Ovary (tissue), 10 donors: ENCODE measurements at places on chromosomes 3 and 15. TPM values are rescaled to one million over a fixed set of nuclear protein-coding genes. Genes with fewer than 3 reads are reported as not detected.

DNA sequence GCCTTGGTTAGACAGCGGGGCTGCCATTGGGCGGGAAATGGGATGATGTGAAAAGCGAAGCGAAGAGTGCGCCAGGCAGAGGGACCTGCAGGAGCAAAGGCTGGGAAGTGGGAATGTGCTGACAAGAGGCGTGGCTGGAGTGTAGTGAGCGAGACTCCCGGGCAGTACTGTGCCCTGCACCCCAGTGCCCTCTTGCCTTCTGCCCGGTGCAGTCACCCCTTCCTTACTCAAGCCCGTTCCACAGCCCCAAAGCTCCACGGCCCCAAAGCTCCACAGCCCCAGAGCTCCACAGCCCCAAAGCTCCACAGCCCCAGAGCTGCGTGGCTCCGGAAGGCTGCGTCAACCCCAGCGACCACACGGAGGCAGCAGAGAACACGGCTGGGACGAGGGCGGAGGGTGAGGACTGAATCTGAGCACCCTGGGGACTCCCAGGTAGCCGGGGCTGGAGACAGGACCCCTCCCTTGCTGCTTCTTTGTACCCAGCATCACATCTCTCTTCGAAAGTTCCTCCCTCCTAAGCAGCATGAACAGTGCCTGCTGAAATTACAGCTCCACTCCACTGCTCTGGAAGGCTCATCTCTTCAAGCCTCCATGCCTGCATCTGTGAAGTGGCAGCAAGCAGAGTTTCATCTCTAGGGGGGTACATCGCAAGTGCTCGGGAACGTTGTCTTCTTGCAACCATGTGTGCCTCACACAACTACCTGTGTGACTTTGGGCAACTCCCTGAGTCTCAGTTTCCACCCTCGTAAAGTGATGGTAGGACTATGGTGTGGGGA, 108.9 kb downstream of the FBLN2 start:
- DNase-seq: peak; percentile 51

DNA sequence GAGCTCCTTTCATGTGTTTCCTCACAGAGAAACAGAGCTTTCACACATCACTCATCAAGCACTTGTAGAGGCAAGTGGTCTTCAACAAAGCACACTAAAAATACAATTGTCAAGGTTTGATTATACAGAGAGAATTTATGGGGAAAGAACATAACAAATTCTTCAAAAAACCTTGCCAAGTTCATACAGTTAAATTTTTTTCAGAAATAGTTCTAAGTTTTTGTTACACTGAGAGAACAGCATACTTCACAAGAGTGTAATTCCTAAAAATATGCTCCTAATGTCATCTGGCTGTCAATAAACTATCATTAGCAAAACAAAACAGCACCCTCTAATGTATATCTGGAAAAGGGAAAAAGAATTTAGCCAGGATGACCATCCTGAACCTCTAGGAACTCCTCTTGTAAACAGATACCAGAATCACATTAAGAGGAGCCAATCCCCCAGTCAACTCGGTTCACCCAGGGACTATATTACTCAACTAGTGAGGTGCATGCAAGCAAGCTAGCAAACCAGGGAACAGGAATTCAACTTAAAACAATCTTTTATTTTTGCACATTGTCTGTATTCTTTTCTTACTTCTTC, 63.3 kb downstream of the RAD18 start:
- no peak for DNase-seq

GRCh38 chr3:70053293-70053692, 53.8 kb downstream of the SAMMSON start:
- no peak for DNase-seq

COL6A5 gene
- total RNA-seq: not detected
